ENCODE measurements at places on chromosomes 16 and 17. TPM values are rescaled to one million over a fixed set of nuclear protein-coding genes. Genes with fewer than 3 reads are reported as not detected.
A peak's percentile ranks its signal among the peaks of the same experiment; 100 is the strongest.

DNA sequence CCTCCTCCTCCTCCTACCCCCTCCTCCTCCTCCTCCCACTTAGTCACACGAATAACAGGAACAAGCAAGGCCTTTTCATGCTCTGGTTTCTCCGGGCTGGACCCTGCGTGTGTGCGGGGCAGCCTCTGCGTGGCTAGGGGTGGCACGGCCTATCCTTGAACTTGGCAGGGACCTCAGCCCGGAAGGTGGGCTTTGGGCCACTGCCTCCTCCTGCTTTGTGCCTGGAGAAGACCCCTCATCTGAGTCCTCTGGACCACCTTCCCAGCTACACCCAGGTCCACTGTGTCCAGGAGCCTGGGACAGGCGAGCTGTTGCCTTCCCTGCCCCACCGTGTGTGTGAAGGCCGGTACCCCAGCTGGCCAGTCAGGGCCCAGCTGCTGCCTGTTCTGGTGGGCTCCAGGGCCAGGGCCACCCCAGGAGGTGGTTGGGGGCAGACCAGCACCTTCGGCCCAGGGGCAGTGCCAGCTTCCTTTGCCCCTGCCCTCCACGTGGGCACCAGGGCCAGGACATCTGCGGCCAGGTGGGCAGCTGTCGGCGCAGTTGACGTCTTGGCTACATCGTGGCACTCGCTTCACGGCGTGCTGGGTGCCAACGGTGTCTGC lies 35.4 kb downstream of the GINS2 start:
- DNase-seq, result no peak

DNA sequence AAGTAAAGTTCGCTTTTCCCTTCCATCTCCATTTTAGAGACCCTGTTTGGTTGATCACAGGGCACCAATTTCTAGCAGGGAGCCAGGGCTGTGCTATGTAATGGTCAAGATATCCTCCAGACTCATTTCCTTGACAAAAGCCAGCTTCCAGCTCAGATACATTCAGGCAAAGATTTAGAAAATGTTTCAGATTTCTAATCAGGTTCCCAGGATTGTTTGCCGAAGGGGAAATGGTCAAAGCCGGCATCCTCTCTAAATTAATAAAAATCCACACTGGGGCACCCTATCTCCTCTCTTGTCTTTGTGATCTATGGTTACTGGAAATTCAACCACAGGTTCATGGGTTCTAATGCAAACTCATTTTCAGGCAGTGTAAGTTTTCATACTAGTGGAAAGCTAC lies 686.8 kb upstream of the KIF2B start:
- DNase-seq, result no peak

DNA sequence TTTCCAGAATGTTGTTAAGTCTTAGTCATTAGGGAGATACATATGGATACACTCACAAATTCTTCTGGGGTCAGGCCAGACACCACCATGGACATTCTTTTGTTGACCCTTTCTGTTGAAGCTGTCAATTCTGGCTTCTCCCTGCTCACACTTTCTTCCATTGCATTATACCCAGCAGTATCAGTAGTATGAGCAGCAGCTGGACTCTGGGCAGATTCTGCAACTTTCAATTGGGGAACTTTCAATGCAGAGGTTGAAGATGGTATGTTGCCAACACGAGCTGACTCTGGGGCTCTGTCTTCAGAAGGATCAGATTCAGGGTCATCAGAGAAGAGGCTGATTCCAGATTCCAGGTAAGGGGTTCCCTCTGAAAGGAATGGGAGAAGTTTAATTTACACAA lies 45.8 kb downstream of the RND2 start:
- DNase-seq, result no peak

GRCh38 chr17:47735536-47736011 lies 2.5 kb downstream of the TBX21 start:
- peak; percentile 10 for DNase-seq

- DNase-seq, result no peak
Measured at GRCh38 chr16:65314627-65315008, 192.8 kb upstream of the CDH11 start.

- DNase-seq, result peak; percentile 54
Measured at GRCh38 chr17:31582151-31582907, 190.9 kb downstream of the RAB11FIP4 start.

DNA sequence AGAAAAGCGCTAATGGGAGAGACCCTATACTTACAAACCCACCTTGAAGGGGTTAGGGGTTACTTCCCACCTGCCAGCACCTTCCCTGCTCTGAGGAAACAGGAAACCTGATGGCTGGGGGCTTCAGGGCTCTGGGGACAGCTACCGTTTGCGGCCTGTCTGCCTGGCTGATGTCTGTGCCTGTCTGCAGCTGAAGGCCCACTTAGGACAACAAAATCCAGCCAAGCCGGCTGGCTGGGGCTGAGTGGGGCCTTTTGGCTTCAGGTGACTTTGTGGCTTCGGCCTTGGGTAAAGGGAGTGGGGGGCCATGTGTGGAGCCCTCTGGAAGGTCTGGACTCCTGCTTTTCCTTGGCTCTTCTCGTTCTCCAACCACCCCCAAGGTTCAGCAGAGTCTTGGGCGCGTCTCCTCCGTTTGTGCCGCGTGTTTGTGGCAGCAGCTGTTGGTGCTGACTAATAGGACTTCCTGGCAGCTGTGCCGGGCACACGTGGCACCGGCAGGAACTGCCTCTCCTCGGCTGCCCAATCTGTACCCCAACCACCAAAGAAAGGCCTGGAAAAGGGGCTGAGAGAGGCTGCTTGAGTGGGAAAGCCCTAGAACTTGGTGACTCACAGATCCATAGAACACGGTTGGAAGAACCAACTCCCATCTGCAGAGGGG lies 186.7 kb downstream of the MSI2 start:
- DNase-seq, result peak; percentile 54

DNA sequence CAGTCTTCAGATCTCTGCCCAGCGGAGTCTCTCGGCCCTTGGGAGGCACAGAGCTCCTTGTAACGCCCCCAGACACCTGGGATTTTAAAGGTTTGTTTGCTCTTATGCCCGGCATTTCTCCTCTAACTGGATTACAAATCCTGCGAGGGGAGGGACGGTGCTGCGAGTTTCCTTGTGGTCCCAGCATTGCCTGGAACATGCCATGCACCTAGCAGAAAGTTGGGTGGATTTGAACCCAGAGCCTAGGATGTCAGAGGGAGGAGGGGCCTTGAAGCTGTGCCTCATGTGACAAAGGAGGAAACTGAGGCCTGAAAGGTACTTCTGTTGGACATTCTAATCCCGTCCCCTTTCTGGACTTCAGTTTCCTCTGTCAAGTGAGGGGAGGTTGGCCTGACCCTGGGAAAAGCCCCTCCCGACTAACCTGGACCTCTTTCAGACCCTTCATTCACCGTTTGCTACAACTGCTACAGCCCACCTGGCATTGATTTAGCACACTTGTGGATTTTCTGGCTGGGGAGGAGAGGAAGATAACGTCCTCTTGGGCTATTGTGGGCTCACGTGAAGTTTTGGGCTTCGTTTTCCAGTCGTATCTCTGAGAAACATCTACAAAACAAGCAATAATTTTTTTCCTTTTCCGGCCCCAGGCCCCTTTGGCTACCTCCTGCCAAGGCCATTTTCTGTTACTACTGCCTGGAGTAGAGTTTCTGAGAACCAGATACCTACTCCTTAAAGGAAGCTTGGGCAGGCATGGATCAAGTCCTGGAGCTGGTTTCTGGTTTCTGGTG lies 30.9 kb downstream of the MRC2 start:
- no peak for DNase-seq

DNA sequence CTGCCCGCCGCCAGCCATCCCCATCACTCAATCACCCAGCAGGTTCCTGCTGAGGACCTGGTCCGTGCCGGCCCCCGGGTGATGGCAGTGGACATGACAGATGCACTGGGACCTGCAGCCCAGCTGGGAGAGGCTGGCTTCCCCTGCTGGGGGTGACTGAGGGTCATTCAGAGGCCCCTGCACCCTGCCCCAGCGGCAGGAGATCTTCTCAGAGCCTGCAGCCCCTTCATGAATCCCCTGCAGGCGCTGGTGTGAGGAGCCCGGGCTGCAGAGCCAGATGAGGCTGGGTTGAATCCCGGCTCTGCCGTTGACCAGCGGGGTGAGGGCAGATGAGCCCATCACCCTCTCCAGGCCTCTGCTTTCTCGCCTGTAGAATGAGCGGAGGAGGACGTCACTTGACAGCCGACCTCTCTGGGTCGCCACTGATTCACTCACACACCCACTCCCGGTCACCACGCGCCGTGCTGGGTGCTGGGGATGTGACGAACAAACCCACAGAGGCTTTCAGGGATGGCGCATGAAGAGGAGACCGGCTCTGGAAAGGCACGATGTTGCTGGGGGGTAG lies 95.2 kb upstream of the CIBAR2 start:
- DNase-seq, result no peak

DNA sequence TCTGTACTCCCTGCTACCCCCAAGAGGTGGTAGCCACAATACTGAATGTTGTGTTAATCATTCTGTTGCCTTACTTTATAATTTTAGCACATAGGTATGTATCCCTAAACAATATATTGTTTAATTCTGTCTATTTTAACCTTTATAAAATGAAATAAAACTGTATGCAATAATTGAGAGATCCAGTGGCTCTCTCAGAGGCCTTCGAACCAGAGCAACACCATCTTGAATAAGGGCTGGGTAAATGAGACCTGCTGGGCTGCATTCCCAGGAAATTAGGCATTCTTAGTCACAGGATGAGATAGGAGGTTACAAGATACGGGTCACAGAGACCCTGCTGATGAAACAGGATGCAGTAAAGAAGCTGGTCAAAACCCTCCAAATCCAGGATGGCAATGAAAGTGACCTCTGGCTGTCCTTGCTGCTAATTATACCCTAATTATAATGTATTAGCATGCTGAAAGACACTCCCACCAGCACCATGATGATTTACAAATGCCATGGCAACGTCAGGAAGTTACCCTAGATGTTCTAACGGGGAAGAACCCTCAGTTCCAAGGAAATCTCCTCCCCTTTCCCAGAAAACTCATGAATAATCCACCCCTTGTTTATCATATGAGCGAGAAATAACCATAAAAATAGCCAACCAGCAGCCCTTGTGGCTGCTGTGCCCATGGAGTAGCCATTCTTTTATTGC lies 2.0 kb upstream of the CANT1 start:
- DNase-seq, result no peak

DNA sequence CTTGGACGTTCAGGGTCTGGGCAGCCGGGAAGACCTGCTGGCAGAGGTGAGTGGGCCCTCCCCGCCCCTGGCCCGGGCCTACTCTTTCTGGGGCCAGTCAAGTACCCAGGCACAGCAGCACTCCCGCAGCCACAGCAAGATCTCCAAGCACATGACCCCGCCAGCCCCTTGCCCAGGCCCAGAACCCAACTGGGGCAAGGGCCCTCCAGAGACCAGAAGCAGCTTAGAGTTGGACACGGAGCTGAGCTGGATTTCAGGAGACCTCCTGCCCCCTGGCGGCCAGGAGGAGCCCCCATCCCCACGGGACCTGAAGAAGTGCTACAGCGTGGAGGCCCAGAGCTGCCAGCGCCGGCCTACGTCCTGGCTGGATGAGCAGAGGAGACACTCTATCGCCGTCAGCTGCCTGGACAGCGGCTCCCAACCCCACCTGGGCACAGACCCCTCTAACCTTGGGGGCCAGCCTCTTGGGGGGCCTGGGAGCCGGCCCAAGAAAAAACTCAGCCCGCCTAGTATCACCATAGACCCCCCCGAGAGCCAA lies 8.6 kb upstream of the ABCC3 start:
- peak; percentile 68 for DNase-seq

DNA sequence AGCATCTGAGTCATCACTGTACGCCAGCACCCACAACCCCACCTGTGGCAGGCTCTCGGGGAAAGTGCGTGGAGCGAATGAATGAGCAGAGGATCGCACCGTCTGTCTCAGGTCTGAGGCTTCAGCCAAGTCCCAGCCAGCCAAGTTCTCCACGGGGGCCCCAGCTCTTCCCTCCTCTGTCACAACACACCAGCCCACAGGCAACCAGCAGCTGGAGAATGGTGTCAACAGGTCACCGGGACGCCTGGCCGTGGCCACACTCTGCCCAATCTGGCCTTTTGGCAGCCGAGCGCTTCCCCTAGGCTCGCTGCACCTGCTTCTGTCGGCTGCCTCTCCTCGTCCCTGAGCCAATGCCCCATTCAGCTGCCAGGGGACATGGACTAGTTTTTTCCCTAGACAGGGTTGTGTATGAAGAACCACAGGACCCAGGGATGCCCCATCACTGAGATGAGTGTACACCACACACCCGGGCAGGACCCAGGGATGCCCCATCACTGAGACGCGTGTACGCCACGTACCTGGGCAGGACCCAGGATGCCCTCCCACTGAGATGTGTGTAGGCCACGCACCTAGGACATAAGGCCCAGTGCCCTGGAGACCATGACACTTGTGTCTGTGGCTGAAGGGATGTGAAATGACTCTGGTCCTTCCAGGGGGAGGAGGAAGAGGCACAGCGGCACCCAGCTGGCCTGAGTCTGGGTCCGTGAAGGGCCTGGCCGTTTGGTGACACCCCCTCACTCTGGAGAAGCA lies 52.8 kb downstream of the ABR start:
- no peak for DNase-seq

- peak; percentile 51 for DNase-seq
Measured at GRCh38 chr17:42287305-42287976, 857 bp upstream of the STAT5A start.

DNA sequence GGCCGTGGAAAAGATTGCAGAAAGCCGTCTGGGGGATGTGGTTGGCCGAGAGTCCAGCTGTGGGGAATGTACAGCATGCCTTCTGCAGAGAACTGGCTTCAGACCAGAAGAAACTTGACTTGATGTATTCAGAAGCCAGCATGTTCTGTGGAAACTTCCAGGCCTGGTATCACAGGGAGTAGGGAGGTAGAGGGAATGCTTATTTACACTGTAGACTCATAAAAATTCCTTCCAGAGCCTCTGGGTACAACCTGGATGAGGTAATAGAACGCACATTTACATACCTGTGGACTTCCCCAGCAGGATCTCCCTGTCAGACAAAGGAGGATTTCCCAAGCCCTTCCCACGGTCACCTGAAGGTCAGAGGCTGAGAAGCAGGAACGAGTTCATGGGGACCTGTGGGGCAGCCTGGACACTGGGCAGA lies 11.8 kb upstream of the GAS7 start:
- DNase-seq, result no peak

GRCh38 chr17:73719588-73720071 lies 75.4 kb upstream of the SDK2 start:
- DNase-seq, result no peak

GRCh38 chr16:46612121-46612520 lies 9.1 kb downstream of the SHCBP1 start:
- DNase-seq, result no peak

ZNF174 gene
- total RNA-seq, result 12.8 TPM

TRPV2 gene
- 6.6 TPM for total RNA-seq

RTN4RL1 gene
- total RNA-seq, result 14.1 TPM

ALOX15B gene
- total RNA-seq, result 12.3 TPM

ADAP2 gene
- 12.3 TPM for total RNA-seq

GPR139 gene
- total RNA-seq, result not detected

PPP1R27 gene
- total RNA-seq, result not detected

All from breast epithelium (tissue), 4 donors.